NCI-H2171 (cell line): ENCODE measurements at places on chromosomes 1 and 21.

- DNase-seq = no peak
Measured at GRCh38 chr1:79530476-79530875, 523.9 kb upstream of the ADGRL4 start.

DNA sequence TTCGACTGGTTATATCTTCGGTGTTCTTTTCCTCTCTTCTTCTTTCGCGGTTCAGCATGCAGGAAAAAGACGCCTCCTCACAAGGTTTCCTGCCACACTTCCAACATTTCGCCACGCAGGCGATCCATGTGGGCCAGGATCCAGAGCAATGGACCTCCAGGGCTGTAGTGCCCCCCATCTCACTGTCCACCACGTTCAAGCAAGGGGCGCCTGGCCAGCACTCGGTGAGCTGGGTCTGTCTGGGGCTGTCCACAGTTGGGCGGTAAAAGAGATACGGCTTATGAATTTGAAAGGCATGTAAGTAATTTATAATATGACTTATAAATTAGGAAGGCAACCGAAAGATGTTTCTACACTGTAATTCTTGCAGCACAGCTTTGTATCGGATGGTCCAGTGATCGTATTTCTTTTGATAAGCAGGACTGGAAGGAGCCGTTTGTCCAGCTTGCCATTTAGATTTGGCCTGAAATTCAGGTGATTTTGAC is 334 bp downstream of the CTH start:
- DNase-seq = no peak

DNA sequence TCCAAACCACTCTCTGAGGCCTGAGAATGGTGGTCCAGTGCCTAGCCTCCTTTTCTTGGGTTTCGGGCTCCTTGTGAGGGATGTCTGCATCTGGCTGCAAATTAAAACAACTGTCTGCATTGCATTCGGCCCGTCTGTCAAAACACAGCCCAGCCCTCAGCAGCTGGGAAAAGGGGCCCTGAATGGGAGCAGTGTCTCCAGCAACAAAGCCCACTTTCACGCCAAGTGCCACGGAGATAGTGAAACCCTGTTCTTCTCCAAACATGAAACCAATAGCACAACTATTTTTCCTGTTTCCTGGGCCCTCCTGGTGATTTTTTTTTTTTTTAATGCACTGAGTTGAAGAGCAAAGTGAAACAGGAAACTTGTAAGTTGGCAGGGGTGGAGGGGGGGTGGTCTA is 138.4 kb downstream of the PLXNA2 start:
- no peak for DNase-seq

GRCh38 chr21:17539323-17539722 is 26.5 kb downstream of the CXADR start:
- no peak for DNase-seq

- DNase-seq = no peak
Measured at GRCh38 chr1:79460773-79461436, 454.4 kb upstream of the ADGRL4 start.

DNA sequence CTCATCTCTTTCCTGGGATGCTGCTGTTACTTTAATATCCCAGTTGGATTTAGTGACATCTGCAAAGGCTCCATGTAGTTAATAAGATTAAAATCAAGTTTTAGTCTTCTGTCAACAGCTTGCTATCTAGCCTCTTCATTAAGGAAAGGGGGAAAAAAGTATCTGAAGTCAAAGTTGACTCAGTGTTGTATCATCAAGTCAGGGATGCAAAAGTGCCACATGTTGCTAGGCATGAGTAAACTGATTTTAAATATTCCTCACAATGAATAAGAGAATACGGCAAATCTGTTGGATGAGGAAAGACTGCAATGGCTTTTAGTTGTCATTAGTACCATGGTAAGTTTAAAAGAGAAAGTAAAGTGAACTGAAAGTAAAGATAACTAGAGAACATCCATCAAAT is 383.2 kb upstream of the ZRANB2 start:
- DNase-seq = no peak

DNA sequence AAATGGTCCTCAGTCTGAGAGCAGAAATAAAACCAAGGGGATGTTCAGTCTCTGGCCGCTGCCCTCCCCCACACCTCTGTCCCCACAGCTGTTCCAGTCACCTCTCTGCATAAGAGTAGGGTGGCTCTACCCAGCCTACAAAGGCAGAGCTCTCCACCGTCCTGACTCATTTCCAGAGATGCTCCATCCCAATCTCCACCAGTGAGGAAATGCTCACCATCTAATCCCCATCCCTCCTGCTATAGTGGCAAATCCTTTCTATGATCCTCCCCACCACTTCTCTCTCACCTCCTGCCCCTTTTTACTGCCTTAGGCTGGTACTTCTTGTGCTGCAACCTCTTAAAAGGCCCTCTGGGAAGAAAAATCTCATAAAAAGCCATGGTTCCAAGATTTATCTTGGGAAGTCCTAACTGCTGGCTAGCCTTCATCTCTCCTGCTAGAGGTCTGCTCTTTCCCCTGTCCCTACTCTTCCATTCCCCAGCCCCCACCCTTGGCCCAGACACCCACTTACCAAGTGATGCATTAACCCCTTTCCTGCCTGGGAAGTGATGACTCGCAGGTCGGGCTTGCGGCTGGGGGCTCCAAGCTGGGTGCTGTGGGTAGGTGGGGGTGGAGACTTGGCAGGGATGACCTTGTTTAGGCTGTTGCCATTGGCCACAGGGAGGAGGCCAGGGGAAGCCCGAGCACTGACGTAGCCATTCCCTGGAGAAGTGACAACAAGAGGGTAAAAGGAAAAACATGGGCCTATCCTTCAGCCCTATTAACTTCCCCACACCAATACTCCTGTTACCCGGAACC is 23.9 kb downstream of the MEF2D start:
- no peak for DNase-seq

GRCh38 chr1:71593523-71593922 is 512.7 kb upstream of the ZRANB2 start:
- no peak for DNase-seq

- no peak for DNase-seq
Measured at GRCh38 chr1:10687251-10687651, 109.2 kb downstream of the CASZ1 start.
